ENCODE measurements at places on chromosomes 16 and 17.

DNA sequence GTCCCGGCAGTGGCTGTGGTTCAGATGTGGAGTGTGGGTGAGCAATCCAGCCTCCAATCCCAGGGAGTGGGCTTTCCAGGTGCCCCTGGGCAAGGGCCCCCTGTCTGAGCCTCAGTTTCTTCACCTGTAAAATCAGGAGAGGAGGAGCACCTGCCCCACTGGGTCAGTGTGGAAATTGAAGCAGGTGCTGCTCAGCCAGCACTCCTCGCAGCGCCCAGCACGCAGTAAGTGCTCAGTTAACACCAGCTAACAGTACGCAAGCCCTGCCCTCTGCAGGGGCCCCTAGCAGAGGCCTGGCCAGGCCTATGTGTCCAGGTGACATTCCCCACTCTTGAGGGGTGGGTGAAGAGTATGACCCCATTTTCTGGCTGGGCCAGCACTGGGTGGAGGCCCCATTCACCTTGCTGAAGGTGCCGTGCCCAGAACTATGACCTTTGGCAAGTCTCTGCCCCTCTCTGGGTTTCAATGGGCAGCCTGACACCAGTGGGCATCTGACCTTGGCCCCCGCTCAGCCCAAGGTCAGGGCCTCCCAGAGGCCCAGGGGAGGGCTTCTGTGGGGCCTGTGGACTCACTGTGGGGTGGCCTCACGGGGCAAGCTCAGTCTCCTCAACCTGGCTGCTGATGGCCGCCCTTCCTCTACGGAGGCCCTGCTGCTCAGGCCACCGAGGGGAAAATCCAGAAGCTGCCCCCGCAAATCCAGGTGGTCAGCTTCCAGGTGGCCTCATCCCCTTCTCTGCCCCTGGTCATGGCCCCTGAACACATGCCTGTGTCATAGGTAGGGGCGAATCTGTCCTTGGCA, 2.5 kb downstream of the MTSS2 start:
- no peak for DNase-seq

DNA sequence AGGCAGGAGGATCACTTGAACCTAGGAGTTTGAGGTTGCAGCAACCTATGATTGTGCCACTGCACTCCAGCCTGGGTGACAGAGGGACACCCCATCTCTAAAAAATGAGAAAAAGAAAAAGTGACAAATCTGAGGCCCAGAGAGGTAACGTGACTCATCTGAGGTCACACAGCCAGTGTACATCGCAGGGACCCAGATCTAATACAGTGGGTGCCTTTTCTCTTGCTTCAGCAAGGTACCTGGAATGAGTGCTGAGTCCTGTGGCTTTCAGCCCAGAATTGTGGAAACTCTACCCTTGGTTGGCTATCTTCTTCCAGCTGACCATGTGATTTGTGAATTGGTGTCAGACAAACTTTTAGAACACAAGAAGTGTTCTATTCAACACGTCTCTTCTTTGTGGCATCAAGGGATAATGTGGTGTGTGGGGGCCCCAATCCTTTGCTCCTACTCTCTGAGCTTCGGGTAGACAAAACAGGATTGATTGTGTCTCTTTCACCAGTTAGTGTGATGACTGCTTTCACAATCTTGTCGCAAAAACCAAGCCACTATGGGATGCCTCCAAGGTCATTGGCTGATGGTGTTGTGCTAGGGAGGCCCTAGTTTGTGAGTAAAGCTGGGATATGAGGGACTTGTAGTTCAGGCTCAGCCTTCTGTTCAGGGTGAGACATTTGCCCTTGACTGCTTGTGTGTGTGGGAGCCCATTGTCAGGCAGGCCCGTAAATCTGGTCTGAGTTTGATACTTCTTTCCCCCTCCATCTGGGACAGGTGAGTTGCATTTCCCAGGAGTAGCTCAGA, 71.0 kb downstream of the MSI2 start:
- DNase-seq, result no peak

- DNase-seq, result no peak
Observed at GRCh38 chr17:28551421-28552175, 826 bp downstream of the UNC119 start.

DNA sequence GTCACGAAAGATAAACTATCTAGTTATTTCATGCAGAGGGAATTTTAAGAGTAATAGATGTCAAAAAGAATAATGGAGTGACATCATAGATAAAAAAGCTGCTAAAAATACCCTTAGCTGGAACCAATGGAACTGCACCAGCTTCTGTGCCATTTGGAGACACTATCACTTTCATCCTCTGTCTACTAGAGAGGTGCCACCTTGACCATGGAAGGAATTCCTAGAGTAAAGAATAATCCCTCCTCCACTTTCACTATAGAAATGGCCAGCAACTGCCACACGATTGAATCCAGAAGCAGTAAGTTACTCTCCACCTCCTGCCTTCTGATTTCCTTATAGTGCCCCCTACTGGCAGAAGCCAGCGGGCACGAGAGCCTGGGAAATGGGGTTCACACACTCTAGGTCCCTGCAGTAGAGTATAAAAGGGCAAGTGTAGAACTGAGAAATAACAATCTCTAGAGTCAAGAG, 2.8 kb upstream of the ALDH3A2 start:
- DNase-seq, result peak; percentile 30

DNA sequence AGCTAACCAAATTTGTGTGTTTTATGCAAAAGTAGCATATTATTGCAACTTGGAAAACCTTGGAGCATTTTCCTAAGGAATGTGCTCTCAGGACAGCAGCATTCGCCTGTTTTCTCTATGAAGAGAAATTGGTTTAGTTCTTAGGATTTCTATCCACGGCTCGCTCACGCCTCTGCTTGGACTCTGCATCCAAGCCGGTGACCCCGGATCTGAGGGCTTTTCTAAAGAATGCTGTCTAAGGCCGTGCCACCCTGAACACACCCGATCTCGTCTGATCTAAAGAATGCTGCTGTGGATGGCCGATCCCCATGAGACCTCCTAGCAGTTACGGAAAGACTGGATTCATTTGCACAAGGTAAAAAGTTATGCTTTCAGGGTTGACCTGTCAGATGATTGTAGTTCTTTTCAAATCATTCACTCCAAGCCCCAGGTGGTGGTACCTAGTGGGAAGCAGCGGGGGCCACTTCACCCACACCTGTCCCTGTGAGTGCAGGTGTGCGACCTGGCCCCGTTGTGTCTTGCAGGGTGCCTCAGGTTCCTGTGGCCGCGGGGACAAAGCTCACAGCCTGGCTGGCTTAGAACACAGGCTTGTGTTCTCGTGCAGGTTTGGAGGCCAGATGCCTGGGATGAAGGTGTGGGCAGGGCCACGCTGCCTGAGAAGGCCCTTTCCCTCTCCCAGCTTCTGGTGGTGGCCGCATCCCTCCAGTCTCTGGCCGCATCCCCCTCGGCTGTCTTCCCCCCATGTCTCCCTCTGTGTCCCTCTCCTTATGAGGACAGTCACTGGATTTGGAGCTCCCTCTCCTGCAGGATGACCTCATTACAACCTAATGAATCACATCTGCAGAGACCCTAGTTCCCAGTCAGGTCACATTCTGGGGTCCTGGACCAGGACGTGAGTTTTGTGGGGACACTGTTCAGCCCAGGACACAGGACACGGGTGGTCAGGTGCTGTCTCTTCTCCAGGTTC, 71.1 kb downstream of the BANP start:
- DNase-seq, result no peak

GRCh38 chr17:58324409-58325288, 3.9 kb downstream of the TSPOAP1 start:
- no peak for DNase-seq

DNA sequence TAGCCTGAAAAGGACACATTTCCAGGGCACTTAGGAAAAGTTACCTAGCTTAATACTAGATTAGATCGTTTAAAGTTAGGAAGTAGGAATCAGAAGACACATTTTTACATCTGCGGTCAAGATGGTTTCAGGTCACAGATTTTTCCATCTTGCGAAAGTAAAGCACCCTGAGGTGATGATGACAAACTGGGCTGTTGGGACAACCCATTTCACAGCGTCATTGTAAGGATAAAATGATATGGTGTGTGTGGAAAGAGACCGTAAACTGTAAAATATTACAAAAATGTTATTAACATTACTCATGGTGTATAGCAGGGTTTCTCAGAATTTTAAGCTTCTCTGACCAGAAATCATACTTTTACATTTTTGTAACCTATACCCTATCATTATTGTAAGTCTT, 10.1 kb upstream of the MAP2K6 start:
- no peak for DNase-seq

DNA sequence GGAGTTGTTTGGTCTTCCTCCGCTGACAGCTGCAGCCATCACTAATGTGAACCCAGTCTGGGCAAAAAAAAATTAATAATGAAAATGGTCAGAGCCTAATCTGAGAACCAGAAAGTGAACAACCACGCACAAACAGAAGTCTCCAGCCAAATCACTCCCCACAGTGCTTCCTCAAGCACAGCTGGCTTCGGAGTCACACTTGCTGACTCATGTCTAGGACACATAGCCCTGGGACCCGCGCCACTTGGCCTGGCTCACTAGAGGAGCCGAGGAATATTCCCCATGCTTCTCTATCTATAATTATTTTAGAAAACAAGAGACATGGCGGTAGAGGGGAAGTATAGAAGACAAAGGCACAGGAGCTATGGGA, 109.1 kb downstream of the ZFHX3 start:
- no peak for DNase-seq

GRCh38 chr17:18937981-18938691, 13.8 kb upstream of the SLC5A10 start:
- DNase-seq, result no peak

DNA sequence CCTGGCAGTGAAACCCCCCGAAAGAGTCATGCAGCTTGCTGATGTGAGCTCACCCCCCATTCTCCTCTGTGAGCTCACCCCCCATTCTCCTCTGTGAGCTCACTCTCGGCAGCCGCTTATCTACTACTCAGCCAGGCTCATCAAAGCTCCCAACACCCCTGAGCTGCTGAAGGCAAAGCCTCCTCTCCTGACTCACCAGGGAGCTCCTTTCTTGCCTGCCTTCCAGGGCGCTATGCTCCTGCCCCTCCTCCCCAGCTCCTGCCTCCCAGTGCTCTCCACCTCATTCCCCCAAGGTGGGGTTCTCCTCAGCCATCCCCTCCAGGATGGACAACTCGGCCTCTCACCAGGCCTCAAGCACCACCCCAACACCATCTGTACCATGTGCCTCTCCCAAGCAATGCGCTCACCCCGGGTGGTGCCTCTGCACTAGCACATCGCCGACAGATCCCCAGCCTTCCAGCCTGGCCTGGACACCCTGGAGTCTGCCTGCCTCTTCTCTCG, 27.7 kb upstream of the FAAP100 start:
- DNase-seq, result no peak

DNA sequence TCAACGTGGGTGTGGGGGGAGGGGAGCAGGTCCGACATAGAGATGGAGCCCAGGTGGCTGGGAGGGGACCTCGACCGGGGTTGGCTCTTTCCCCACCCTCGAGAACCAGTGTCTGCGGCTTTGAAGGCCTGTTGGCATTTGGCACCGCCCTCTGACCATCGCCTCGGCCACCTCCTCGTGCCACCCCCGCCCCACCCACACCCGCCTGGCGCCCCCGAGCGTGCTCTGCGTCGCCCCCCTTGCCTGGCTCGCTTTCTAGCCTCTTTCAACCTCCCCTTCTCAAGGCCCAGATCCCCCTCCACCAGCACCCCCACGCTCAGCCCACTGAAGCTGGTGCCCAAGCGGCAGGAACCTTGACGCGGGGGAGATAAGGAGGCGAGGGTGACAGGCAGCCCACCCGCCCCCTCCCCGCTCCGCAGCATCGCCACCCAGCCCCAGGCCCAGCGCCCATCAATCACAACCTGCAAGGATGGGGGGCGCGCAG, 619 bp downstream of the CACNB1 start:
- DNase-seq, result no peak

GRCh38 chr17:50356418-50356817, 10.5 kb downstream of the XYLT2 start:
- DNase-seq, result no peak

DNA sequence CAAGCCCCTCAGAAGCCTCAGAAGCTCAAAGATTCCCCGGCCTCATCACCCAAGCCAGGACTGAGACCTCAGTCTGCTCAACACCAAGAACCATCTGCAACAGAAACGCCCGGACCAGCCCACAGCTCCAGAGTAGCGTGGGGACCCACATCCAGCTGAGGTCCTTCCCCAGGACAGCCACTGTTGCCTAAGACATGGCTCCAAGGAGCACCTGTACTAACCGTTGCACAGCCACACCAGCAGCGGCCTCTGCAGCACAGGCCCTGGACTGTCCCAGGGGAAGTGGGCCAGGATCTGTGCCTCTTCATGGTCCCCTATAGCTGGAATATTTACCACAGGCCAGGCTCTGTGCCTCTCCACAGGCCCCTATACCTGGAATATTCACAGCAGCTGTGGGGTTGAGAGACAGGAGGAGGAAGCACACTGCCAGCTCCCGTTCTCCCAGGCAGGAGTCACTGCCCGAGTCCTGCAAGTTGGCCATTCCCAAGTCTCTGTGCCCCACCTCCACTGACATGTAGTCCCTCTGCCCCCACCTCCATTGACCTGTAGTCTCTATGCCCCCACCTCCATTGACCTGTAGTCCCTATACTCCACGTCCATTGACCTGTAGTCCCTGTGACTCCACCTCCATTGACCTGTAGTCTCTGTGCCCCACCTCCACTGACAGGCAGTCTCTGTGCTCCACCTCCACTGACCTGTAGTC, 38.5 kb downstream of the RPH3AL start:
- DNase-seq, result no peak

DNA sequence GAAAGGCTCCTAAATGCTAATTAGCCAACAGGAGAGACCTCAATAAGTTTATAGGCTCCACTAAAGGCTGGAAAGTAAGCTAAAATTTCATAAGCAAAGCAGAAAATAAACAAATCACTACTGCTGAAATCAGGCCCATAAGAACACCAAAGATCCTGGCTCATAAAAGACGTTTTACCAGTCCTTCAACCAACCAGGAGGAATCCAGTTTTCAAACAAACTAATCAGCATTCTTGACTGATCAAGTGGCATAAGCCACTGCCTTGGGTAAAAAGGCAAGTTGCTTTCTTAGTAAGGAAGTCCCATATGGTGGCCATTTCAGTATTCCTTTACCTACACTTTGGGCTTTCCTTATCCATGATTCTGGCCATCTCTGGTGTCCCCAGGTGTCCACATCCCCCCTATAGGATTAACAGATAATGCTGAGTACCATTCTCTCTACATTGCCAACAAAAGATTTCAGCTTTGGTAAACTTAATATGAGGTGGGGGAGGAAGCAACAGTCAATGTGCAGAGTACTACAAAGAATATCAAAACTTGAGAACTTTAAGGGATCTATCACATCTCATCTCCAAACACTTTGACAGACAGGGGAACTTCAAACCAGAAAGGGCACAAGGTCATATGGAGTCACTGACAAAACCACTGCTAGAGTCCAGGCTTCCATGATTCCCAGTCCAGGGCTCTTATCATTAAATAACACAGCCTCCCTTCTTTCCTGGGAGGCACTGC, 1.3 kb downstream of the TOM1L2 start:
- no peak for DNase-seq

- no peak for DNase-seq
Observed at GRCh38 chr16:86044881-86045590, 146.1 kb downstream of the IRF8 start.

- no peak for DNase-seq
Observed at GRCh38 chr17:39735882-39736281, 1.9 kb upstream of the GRB7 start.

- DNase-seq, result no peak
Observed at GRCh38 chr16:12904329-12904671, 2.9 kb downstream of the SHISA9 start.

- DNase-seq, result no peak
Observed at GRCh38 chr16:80377096-80377956, 163.5 kb upstream of the DYNLRB2 start.

GRCh38 chr17:61619493-61619892, 28.5 kb upstream of the NACA2 start:
- no peak for DNase-seq

Measured in stimulated activated CD4-positive, alpha-beta T cell treated with anti-CD3 and anti-CD28 coated beads, Interleukin-1b, Interleukin-23, amount 100 ng/mL, for 4 hours (primary cell).